Bronchial epithelial cell (primary cell): ENCODE measurements at places on chromosomes 4 and X. TPM values are rescaled to one million over a fixed set of nuclear protein-coding genes. Genes with fewer than 3 reads are reported as not detected.

Gene TLR1
- 0.13 and 0.26 TPM in 2 replicates for total RNA-seq

- no peak for DNase-seq
These were observed 156.3 kb downstream of the TMEM164 start for GRCh38 chrX:110159235-110159634.

DNA sequence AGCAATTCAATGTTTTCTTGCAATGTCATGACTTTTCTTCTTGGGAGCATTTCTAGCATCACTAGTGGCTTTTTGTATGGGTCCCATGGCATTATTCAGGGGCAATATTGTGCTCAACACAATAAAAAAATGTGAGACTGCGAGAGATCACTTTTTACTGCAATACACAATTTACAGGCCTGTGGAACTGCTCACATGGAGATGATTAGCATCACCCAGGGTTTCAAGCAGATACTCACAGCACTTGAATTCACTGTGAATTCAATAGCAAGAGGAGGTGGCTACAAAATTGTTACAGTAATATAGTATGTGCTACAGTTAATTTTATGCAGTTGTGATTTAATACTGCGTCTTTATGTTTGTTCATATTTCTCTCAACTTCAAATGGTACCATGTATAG, 50.4 kb downstream of the TBC1D19 start:
- no peak for DNase-seq

Gene PASD1
- total RNA-seq, result not detected in 2 replicates

Gene TMSB15A
- not detected in 2 replicates for total RNA-seq

GRCh38 chr4:167555338-167556022, 321.2 kb upstream of the SPOCK3 start:
- DNase-seq, result peak; percentile 46

DNA sequence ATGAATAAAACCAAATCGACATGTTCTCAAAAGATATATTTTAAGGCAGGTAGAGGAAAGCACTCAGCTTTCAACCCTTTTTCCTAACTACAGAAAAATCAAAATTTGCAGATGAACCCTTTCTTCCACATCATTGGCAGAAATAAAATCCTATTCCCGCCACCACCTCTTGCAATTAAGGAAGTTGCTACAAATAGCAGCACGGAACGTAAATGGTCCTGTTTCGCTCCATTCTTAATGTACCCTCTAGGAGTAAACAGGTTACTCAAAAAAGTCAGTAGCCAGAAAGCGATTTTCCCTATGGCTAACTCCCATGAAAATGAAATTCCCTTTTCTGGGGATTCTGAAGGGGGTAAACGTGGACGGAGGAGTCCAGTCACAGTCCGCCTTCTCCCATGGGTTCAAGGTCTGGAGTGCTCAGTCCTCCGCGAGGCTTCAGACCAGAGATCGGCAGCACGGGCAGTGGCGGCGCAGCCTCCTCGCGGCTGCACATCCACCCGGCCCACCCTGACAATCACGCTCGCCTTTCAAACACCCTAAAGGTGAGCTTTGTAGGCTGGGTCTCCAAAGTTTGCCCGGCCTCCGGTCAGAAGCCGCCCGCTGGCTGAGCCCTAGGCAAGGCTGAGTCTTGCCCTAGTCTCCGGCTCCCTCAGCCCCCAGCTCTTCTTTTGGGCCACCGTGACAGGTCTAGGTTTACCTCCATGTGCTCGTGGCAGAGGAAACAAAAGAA, 1.8 kb downstream of the ATP11C start:
- no peak for DNase-seq

Gene CCNB3
- total RNA-seq, result under 0.01 TPM in 2 replicates

Gene RRH
- 0.26 and 0.38 TPM in 2 replicates for total RNA-seq
